NCI-H446 treated with DMSO at 0.1 percent for 48 hours (cell line): ENCODE measurements at places on chromosomes 12 and 14.

DNA sequence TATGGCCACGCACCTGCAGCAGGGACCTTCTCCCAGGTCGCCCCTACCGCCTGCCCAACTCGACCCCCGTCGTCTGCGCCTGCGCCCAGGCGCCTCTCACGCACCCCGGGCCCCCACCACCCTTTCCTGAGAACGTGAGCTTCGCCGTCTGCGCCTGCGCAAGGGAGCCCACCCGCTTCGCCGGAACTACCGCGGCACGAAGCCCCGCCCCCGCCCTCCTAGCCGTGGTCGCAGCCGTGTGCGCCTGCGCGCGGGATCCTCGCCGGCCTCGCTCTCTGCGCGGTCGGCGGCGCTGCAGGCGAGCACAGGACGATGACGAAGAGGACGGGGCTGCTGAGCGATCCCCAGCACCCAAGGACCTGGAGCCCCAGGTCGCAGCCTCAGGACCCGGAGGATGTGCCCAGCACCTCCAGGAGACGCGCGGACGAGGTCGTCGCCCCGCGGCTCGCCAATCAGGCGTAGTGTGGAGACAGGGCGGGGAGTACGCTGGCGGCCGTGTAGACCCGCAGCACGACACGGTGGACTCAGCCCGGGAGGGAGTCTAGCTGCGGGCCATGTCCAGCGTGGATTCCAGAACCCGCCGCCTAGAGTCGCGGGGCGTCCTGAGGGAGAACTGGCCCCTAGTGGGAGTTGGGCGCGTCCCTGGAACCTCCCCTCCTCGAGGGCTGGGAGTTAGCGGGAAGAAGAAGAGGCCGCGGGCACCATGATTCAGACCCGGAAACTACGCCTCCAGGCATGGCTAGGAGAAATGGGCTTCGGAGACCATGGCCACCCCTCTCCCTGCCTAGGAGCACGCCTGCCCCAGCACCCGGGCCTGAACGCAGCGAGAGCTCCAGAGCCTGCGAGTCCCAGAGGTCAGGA lies 1120.8 kb upstream of the TMEM132C start:
- DNase-seq: no peak

DNA sequence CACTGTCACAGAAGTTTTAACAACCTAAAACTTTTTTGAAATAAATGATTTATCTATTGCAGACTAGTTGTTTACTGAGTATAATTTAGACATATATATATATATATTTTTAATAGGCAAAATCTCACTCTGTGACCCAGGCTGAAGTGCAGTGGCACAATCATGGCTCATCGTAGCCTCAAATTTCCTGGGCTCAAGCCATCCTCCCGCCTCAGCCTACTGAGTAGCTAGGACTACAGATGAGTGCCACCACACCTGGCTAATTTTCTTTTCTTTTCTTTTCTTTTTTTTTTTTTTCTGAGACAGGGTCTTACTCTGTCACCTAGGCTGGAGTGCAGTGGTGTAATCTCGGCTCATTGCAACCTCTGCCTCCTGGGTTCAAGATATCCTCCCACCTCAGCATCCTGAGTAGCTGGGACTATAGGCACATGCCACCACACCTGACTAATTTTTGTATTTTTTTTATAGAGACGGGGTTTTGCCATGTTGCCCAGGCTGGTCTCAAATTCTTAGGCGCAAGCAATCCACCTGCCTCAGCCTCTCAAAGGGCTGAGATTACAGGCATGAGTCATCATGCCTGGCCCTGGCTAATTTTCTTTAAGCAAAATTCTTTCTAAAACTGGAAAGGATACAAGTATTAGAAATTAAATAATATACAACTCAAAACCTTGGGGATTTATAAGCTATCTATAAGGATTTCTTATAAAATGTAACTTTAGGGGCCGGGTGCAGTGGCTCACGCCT lies 23.1 kb downstream of the EEA1 start:
- no peak for DNase-seq

- peak; percentile 78 for DNase-seq
Observed at GRCh38 chr12:72082986-72083820, 144.6 kb downstream of the TPH2 start.

DNA sequence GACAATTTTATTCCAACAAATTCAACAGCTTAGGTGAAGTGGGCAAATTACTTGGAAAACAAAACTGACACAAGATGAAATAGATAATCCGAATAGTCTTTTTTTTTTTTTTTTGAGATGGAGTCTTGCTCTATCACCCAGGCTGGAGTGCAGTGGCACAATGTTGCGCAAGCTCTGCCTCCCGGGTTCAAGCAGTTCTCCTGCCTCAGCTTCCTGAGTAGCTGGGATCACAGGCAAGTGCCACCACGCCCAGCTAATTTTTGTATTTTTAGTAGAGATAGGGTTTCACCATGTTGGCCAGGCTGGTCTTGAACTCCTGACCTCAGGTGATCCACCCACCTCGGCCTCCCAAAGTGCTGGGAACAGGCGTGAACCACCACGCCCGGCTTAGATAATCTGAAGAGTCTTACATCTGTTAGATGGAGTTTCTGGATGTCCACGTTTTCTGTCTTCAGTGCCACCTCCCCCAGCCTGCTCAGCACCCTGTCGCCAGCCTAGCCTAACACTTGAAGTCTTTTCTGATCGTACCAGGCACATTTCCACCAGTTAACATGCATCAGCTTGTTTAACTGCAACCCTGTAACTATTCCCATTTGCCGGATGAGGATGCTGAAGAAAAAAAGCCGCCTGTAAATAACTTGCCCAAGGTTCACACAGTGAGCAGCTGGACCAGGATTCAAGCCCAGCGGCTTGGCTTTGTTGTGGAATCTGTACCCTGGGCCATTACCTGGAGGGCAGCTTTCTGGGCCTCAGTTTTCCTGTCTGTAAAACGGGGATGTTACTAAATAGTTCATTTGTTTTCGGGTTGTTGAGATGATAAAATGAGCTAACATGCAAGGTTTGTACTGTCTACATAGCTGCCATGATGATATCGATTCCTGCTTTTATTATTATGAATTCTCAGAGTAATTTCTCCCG lies 26.4 kb downstream of the FBRSL1 start:
- DNase-seq: no peak

DNA sequence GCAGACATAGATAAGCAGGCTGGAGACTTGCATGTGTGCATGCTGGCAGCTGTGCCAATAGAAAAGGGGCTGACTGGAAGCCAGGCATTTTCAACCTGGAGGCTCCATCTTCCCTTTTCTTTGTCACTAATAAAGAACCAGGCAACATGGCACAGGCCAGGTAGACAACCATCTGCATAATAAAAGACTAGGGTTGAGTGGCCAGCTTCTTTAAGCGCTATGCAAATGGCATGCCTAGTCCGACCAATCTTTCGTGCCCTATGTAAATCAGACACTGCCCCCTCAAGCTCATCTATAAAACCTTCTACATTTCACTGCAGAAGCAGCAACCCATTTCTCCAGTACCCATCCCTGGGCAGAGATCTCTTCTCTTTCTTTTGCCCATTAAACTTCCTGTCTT lies 4.6 kb upstream of the KLRC1 start:
- no peak for DNase-seq

DNA sequence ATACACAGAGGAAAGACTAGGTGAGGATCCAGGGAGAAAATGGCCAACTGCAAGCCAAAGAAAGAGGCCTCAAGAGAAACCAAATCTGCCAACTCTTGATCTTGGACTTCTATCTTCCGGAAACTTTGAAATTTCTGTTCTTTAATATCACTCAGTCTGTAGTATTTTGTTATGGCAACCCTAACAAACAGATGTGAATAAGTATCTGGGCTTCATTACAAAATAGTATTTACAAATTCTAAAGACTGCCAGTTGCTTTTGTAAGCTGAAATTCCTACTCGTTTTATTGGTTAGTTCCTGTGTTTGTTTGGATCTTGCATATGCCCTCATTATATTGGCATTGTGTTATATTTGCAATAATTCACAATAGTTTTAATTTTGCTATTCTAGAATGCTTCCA lies 143.2 kb upstream of the USP15 start:
- no peak for DNase-seq

DNA sequence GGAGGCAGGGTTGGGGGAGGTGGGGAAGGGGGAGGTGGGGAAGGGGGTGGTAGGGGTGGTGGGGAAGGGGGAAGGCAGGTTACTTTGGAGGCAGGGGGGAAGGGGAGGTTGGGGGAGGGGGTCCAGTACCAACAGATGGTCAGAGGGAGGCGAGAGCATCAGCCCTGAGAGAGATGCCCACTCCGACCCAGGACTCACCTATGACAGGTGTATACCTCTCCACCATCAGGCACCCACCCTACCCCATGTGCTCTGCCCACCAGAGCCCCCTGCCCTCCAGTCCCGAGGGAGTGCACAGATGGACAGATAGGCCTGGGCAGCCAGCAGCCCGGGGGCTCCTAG lies 18.6 kb downstream of the JAG2 start:
- DNase-seq: no peak

GRCh38 chr12:114311974-114312373 lies 94.0 kb downstream of the TBX5 start:
- DNase-seq: no peak

DNA sequence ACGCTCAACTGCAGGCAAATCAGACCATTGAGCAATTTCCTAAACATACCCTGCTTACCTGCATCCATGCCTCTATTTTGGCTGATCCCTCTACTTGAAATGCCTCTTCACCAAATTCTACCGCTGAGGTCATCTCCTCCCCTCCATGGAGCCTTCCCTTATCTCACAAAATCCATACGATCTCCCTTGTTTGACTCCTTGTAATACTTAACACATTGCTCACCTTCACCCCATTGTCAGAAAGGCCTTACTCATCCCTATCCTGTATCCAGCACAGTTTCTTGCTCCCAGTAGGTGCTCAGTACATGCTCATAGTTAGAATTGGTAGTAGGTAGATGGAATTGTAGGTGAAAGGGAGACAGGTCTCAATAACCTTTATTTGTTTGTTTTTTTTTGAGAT lies 5.4 kb downstream of the DDN start:
- no peak for DNase-seq

- DNase-seq: no peak
Observed at GRCh38 chr14:95395098-95395737, 75.5 kb upstream of the CLMN start.

DNA sequence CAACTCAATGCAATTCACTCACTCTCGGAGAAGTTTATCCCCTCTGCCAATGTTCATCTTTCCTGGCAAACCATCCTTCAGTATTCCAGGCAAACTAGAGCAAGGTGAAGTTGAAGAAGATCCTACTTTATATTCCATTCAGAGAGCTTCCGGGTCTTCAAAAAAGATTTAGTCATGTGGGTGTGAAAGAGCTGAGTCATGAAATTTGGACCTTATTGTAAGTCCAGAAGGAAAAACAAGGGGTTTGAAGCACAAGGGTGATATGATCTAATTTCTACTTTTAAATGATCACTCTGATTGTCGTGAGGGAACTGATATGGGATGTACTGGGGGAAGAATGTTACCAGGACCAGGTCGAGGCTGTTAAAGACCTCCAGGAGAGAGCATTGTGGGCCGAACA lies 2.8 kb upstream of the PRH2 start:
- no peak for DNase-seq

DNA sequence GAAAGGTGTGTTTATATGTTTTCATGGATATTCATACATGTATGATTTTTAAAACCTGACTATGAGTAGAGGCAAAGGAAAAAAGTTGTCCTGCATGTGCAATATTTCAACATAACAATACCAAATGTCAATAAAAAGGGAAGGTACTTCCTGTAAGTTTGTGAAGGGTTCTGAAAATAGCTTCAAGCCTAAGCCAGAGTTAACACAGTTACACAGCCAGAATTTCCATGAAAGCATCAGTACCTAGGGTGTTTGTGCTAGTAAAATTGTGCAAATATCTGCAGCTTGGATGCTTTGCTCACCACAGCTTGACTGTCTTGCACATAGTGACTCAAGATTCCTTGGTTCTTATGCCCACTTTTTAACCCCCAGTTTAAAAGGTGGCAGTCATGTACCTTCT lies 193.1 kb upstream of the FAR2 start:
- DNase-seq: no peak

DNA sequence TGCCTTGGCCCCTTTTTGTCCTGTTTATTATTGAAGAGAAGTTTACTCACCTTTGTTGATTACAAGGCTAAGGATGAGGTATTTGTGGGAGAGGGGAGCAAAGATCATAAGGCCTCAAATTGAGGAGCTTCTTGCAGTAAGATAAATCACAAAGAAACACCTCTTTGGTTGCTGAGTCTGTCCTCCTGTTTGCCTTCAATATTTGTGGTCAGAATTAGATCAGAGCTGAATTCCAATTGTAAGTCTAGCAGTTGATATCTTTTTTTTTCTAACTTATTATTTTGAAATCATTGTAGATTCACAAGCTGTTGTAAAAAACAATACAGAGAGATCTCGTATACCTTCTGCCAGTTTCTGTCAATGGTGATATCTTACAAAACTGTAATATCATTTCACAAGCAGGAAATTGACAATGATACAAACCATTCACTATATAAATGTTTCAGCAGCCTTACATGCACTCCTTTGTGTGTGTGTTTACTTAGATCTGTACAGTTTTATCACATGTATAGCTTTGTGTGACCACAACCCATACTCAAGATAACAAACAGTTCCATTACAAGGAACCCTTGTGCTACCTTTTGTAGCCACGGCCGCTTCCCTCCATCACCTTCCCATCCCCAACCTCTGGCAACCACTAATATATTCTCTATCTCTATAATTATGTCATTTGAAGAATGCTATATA lies 97.4 kb downstream of the KICS2 start:
- DNase-seq: no peak

DNA sequence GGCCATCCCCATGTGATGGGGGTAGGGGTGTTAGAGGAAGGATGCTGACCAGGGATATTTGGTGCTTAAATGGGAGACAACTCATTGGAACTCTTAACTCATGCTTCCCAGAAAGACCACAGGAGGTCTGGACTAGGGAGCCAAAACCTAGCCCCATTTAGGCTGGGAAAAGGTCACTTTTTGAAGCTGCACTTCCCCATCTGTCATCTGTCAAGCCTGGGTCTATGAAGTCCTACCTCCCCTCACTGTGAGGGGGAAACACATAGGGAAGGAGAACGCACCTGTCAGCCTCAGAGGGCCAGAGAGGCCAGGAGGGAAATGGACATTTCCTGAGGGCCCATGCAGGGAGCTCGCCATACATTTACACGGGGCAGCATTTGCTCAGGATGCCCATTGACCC lies 321.0 kb downstream of the BCL11B start:
- no peak for DNase-seq

- no peak for DNase-seq
Observed at GRCh38 chr14:31124197-31124596, 83.4 kb downstream of the HECTD1 start.

GRCh38 chr12:55073043-55074022 lies 52.9 kb upstream of the OR9K2 start:
- DNase-seq: peak; percentile 41

- no peak for DNase-seq
Observed at GRCh38 chr12:57280211-57281062, 29.4 kb upstream of the STAC3 start.

GRCh38 chr12:132788375-132789098 lies 26.9 kb upstream of the ANKLE2 start:
- no peak for DNase-seq

- DNase-seq: no peak
Observed at GRCh38 chr14:24880689-24881088, 169.3 kb downstream of the STXBP6 start.
